ENCODE measurements at places on chromosomes 12 and 14. TPM values are rescaled to one million over a fixed set of nuclear protein-coding genes. Genes with fewer than 3 reads are reported as not detected.

- DNase-seq, result no peak
These were observed 98.8 kb upstream of the NTF3 start for GRCh38 chr12:5333096-5333495.

DNA sequence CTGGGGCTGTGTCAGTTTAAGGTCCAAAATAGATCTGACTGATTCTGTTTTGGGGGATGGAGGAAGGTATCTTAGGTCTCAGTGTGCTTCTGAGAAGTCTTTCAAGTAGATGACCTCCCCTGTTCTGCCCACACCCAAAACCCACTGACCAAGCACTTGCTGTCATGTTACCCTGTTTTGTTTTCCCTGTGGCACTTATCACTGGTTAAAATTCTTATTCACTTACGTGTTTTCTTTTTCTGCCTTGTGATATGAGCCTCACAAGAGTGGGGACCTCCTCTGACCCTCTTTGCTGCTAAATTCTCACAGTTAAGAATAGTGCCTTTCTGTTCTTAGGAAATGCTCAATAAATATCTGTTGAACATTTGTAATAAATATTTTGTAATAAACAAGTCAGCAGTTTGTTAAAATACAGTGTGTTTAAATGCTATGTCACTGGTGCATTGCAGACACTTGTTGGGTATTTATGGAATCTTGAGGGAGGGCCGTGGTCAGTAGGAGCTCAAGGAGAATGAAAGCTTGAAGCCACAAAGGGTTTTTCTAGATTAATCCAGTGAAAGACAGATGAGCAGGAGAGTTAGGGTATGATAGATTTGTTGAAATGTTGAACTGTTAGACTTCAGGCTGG is 20.9 kb downstream of the PLEKHA5 start:
- DNase-seq, result no peak

DNA sequence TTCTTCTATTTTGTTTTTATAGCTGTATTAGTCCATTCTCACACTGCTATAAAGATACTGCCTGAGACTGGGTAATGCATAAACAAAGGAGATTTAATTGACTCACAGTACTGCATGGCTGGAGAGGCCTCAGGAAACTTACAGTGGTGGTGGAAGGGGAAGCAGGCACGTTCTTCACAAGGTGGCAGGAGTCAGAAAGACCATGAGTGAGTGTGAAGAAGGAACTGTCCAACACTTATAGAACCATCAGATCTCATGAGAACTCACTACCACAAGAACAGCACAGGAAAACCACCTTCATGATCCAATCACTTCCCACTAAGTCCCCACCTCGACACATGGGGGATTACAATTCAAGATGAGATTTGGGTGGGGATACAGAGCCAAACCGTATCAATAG is 42.3 kb downstream of the ARMH4 start:
- DNase-seq, result no peak

APOLD1 gene
- total RNA-seq, result 10.6 TPM

NYNRIN gene
- 1.2 TPM for total RNA-seq

NUDT4 gene
- total RNA-seq, result 41.2 TPM

SLC41A2 gene
- 1.7 TPM for total RNA-seq
